ENCODE measurements at places on chromosomes 5 and 9.

- no peak for DNase-seq
These were observed 59.6 kb downstream of the BARX1 start for GRCh38 chr9:93895535-93895934.

DNA sequence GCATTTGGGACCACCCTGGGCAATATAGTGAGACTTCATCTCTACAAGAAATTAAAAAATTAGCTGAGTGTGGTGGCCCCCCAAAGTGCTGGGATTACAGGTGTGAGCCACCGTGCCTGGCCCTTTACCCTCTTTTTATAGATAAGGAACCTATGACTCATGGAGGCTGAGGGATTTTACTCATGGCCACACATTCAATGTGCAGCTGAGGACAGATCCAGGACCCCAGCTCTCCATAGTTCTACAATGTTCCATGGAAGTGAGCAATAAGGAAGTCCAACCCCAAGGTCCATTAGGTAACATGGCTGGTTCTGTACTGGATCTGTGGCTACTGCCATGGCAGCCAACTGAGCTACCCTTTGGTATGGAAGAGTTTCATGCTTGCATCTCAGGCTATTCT, 25.3 kb upstream of the PDZD2 start:
- DNase-seq: no peak

DNA sequence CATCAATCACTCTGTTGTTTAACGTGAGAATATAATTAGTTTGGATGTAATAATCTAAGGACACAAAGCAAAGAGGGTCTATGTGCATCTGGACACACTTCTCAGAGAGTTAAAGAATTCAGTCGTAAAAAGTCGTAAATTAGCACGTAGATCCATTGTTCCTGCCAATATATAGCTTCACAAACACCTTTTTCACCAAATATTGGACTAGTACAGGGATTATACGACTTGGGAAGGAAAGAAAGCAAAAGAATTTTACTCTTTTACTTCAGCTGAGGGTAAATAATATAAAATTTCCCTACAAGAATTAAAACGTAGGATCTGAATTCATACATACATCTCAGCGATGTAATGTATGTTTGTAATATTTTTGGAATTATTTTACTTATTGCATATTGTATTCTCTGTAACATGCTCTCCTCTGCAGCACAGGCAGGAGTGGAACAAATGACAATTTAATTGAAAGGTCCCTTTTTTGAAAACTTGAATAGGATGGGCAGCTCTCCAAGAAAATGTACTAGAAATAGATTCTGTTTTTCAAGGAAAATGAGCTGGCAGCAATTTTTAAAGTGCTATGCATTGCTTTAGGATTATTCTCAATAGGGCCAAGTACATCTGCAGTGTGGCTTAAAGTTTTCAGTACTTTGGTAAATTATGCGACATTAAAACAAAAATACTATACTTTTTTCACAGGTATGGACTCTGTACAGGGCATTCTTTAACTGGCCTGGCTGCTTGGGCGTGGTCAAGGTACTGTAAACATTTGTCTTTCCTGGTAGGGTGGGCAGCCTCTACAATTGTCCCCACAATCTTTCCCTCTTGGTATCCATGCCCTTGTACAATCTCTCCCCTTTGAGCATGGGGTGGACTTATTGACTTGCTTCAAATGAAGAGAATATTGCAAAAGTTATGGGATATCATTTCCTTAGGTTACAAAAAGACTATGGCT, 39.7 kb upstream of the HSD17B4 start:
- DNase-seq: no peak

GRCh38 chr5:111398013-111398412, 114.3 kb downstream of the STARD4 start:
- DNase-seq: no peak

- no peak for DNase-seq
These were observed 128.2 kb downstream of the OLFM1 start for GRCh38 chr9:135215571-135216161.

- no peak for DNase-seq
These were observed 9.1 kb upstream of the RFK start for GRCh38 chr9:76403352-76403751.

DNA sequence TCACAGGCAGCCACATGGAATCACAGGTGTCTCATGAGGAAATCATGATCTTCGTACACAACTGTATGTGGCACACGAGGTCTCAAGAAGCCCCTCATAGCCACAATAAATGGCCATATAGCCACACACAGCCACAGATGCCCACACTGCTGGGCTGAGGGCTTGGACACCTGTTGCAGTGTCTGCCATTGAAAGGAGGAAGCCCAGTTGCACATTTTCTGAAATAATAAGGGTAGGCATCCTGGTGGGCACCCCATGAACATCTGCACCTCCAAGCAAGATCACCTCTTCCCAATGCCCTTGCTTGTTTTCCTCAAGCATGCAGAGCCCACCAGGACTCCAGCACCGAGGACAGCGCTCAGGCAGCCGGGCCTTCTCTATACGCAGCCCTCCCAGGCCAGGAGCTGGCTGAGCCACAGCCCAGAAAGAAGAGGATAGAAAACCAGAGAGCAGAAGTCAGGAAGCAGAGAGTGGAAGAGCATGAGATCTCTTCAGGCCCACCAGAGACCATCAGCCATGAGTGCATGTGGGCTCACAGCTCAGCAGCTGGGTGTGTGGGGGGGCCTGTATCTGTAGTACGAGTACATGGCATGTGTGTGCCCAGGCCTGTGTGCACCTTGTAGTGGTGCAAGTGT, 1.0 kb upstream of the ACSL6 start:
- DNase-seq: peak; percentile 6

GRCh38 chr5:83554133-83554532, 82.6 kb downstream of the VCAN start:
- DNase-seq: no peak

DNA sequence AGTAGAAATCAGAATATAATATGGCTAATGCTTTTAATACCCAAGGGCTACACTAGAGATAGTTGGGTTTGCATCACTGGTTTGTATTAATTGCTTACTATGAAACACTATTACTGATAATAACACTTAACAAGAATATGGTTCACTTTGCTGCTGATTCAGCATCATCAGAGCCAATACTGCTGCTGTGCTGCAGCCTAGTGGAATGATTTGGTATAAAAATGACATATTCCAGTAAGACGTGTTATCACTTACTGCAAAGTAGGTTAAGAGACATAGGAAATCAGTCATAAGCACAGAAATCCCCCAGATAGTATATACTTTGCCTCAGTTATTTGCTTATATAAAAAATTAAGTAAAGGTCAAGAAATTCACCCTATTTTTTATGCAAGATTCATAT, 2.8 kb downstream of the CDH10 start:
- DNase-seq: no peak

GRCh38 chr9:70696694-70697335, 282.4 kb upstream of the KLF9 start:
- DNase-seq: no peak

DNA sequence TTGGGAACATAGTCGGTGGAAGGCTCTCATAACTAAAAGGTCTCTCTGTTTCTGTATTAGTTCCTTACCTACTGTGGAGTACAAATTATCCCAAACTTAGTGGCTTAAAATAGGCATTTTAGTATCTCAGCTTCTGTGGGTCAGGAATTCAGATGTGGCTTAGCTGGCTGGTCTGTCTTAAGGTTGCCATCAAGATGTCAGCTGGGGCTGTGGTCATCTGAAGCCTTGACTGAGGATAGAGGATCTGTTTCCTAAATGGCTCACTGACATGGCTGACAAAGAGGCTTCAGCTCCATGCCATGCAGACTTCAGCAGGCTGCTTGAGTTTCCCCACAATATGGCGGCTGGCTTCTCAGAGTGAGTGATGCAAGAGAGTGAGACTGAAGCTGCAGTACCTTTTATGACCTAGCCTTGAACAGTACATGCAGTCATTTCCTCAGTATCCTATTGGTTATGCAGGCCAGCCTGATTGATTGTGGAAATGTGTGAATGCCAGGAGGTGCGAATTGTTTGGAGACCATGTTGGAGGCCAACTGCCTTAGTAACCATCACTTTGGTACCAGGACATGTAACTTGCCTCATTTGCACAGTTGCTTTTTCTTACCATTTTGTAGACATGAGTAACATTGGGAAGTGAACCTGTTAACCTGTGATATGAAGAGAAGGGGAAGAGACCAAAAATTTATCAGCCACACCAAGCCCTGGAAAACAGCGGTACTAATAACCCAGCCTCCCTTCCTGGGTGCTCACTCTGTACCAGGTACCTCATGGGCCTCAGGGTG, 152.8 kb upstream of the IER5L start:
- DNase-seq: no peak

DNA sequence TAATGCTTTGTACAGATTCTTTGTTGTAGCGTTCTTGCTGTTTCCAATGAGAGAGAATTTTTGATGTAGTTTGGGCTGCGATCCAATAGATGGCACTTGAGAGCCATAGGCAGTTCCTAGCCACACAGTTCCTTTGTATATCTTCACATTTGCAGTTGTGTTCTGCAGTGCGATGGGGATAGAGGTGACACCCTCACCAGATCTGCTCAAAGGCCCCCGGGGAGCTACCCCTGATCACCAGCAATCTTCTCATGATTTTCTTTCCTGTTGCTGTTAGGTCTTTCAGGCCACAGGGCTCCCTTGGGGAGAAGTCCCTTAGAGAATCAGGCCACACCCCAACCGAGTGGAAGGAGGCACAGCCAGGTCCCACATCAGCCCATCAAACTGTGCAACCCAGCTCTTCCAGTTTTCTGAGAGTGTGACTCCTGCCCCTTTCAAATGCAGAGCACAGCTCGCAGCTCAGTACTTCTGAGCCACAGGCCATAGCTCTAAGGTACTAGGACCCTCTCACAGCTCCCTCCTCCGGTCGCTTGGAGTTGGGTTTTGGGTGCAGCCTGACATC, 353.7 kb downstream of the SLCO4C1 start:
- DNase-seq: no peak

- no peak for DNase-seq
These were observed 7.4 kb upstream of the IARS1 start for GRCh38 chr9:92300936-92301335.

GRCh38 chr5:80184235-80185023, 71.4 kb downstream of the SERINC5 start:
- no peak for DNase-seq

- DNase-seq: no peak
These were observed 5.7 kb downstream of the CCDC69 start for GRCh38 chr5:151218177-151218576.

Data from activated CD4-positive, alpha-beta T cell treated with anti-CD3 and anti-CD28 coated beads for 1 hour (primary cell).